ENCODE measurements at places on chromosomes 1 and 21.

DNA sequence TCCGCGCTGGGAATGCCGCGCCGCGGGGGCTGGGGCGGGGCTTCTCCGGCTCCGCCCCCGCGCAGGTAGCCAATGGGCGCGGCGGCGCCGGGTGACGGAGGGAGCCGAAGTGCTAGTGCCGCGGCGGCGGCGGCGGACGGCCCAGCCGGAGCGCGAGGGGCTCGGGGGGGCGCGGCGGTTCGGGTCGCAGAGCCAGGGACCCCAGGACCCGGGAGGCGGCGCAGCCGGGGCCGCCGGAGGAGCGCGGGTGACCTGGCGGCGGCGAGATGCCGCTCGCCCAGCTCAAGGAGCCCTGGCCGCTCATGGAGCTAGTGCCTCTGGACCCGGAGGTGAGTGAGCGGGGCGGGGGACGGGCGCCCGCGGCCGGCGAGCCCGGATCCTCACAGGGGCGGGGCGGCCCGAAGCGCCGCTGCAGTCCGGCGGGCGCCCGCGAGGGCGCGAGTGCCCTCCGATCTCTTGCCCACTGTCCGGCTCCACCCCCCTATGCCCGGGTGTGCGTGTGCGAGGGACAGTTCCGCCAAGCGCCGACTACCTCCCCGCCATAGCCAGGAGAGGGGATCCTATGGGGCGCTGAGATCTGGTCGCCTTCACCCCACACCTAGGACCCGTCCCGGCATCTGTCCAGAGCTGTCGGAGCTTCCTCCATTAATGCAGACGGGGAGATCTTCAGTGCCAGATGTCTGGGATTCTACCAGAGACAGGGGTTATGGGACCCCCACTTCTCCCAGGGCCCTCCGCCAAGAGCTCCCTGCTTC, at the start of gene RPS6KA1:
RPS6KA1 (plus strand) TSS at position 107 of the 755 bp plus-strand sequence; CDS start at position 267, 160 bp downstream.
- no peak for DNase-seq

GRCh38 chr1:116983112-116983511, 18.4 kb upstream of the CD101 start:
- DNase-seq = no peak

GRCh38 chr1:224500796-224501195, 66.2 kb upstream of the WDR26 start:
- no peak for DNase-seq

DNA sequence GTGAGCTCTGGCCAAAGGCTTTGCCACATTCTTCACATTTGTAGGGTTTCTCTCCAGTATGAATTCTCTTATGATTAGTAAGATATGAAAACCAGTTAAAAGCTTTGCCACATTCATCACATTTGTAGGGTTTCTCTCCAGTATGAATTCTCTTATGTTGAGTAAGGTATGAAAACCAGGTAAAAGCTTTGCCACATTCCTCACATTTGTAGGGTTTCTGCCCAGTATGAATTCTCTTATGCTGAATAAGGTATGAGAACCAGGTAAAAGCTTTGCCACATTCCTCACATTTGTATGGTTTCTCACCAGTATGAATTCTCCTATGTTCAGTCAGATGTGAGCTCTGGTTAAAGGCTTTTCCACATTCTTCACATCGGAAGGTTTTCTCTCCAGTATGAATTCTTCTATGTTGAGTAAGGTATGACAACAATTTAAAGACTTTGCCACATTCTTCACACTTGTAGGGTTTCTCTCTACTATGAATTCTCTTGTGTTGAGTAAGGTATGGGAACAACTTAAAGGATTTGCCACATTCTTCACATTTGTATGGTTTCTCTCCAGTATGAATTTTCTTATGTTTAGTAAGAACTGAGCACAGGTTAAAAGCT, 20.7 kb downstream of the ZNF695 start:
- no peak for DNase-seq

- DNase-seq = no peak
Observed at GRCh38 chr1:2881556-2881955, 80.1 kb upstream of the TTC34 start.

DNA sequence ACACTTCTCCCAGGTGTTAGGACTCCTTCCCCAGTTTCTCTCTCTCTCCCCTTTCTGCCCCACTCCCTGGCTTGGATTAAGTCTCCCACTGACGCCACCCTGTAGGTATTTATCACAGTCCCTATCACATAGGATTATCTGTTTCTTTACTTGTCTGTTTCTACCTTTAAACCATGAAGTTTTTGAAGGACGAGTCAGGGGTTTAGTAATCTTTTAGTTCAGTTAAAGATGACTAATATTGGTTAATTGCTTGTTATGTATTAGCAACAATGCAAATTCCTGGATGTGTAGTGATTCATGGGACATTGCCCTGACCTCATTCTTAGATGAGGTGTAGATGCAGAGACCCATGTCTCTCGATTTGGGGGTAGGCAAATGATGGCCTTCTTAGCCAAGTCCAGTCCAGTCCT, 6.4 kb downstream of the LAMC1 start:
- no peak for DNase-seq

- DNase-seq = no peak
Observed at GRCh38 chr1:13751458-13751871, 51.5 kb downstream of the PRDM2 start.

DNA sequence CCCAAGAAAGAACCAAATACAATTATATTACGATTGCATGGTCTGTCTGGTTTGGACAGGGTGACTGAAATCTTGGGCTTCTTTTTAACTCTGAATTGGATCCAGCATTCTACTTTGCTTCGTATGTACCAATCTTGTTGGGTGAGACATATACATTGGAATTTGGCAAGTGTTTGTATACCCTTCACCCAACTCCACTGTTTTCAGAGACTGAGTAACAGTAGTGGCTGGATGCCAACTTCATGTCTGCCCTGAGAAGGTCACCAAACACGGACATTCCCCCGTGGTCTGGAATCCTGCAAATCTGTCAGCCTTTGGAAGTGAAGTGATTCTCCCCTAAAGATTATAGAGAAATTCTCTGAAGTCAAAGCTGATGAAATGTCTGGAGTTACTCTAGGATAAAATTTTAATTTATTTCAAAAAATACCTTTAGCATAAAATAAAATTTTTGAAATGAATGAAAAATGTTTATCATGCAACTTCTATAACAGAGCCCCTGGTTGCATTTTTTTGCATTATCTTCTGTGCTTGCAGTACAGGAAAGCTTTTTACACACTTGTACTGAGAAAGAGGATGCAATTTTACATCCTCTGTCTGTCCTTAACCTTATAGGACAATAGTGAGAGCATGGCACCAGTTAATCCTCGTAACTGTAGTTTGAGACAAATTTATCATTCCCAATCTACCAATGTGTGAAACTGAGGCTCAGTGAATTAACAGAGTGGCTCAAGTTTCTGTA, 201.8 kb downstream of the DISC1 start:
- DNase-seq = no peak

- no peak for DNase-seq
Observed at GRCh38 chr1:198637157-198637556, 1.7 kb upstream of the PTPRC start.

DNA sequence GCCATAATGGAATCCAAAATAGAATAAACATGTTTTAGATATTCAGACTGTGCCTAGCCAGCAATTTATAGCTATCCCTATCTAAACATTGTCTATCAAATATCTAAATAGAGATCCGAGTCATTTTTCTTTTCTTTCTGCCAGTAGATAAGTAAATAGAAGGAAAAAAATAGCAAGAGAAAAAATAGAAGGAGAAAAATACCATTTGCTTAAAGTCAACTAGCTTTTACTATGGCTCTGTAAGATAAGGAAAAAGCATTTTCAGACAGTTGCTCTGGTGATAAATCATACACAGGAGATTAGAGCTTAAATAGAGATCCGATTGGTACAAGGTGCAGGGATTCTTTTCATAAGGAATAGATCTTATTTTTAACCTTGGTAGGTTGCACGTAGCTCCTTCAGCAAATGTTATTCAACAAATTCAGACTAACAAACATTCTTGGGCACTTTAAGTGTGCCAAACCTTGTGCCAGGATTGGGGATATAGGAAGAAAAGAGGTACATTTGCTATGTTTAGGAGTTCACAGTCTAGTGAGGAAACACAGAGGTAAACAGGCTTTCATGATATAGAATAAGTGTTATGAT, 70.1 kb upstream of the CCDC190 start:
- DNase-seq = no peak

DNA sequence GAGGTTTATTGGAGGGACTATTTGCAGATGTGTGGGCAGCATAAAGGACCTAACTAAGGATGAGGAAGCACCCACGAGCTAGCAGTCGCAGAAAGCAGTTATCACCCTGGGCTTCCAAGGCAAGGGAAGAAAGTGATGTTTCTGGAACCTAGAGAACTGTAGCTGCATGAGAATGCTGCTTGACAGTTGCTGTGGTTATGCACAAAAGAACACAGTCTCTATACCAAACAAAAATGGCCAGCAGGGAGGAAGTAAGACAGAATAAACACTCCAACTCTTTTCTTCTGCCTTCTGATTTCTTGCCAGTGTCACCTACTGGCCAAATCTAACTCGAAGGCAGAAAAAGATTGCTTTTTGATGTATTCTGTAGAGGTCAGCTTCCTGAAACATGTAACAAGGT, 190.2 kb downstream of the RASAL2 start:
- no peak for DNase-seq

DNA sequence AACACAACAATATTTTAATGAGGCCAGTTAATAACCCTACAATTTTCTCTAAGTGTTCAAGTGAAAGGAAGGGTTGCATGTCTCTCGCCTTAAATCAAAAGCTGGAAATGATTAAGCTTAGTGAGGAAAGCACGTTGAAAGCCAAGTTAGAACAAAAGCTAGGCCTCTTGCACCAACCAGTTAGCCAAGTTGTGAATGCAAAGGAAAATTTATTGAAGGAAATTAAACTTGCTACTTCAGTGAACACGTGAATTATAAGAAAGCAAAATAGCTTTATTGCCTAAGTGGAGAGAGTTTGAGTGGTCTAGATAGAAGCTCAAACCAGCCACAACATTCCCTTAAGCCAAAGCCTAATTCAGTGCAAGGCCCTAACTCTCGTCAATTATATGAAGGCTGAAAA, 135.6 kb downstream of the DUSP10 start:
- no peak for DNase-seq

DNA sequence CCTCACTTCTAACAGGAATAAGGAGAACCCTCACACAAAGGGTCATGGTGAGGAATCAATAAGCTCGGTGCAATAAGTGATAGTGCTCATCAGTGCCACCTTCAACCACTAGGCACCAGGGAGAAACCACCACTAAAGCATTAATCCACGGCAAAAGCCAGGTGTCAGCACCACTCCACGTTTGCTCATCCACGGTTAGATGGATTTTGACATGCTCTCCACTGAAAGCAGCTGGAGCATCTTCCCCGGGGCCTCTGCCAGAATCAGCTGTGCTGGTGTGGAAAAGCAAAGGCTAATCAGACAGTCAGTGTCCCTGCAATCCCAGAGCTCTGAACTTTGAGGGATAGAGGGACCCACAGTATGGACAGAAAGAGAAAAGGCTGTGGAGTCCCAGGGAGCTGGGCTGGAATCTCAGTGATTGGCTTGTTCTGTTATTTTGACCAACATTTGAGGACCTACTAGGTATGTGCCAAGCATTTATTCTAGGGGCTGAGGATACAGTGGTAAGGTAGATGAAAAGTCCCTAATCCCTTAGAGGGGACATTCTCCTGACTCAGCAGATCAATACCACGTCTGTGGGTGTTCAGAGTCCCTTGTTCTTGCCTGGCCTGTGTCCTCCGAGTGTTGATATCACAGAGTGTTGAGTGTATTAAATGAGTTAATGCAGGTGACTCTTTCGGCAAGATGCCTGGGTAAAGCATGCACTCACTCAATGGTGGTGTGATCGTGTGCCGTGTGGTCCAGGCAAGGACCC, 41.3 kb downstream of the FHAD1 start:
- DNase-seq = no peak

DNA sequence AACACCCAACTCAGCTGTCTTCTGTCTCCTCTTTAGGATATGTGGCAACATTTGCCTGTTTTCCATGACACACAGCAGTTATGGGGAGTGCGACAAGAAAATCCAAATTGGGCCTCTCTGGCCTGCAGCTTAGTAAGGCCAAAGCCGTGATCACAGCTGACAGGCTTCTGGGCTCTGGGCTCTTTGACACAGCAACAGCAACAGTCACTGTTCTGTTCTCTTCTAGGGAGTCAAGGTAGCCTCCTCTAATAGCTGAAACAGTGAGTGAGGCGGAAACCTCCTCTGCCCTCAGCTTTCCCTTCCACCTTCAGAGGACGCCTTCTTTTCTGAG, 19.0 kb downstream of the CLCA1 start:
- DNase-seq = no peak

GRCh38 chr21:34795175-34795547, 126.4 kb downstream of the CLIC6 start:
- no peak for DNase-seq

- no peak for DNase-seq
Observed at GRCh38 chr1:184889902-184890301, 84.4 kb downstream of the NIBAN1 start.

- DNase-seq = no peak
Observed at GRCh38 chr1:61925591-61926298, 183.5 kb downstream of the PATJ start.

GRCh38 chr21:42736646-42737350, 83.4 kb downstream of the PDE9A start:
- DNase-seq = no peak

DNA sequence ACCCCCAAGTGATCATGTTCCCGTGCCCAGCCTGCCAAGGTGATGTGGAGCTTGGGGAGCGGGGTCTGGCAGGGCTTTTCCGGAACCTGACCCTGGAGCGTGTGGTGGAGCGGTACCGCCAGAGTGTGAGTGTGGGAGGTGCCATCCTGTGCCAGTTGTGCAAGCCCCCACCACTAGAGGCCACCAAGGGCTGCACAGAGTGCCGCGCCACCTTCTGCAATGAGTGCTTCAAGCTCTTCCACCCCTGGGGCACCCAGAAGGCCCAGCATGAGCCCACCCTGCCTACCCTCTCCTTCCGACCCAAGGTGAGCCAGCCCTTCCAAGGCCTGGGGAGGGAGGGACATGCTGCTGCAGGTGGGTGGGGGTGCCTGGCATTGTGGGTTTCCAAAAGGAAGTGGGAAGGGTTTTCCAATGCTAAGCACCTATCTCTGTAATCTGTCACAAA, 2.3 kb downstream of the TRIM46 start:
- DNase-seq = no peak

- no peak for DNase-seq
Observed at GRCh38 chr1:182120411-182121258, 59.1 kb upstream of the ZNF648 start.

DNA sequence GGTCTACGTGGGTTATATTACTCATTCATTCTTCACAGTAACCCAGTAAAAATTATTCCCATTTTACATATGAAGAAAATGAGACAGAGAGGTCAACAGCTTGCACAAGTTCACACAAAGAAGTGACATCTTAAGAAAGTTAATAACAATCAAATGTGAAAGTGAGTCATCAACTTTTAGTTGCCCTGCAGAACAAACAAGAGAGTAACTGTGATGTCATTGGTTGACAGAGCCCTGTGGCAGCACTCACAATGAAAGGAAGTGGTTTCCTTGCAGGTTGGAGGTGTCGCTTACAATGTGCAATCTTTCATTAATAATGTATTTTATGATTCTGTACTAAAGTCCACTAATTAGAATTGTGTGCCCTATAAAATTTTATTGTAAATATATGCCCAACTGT, 369.6 kb downstream of the RYR2 start:
- DNase-seq = no peak
